ENCODE measurements at places on chromosomes 16 and 17. TPM values are rescaled to one million over a fixed set of nuclear protein-coding genes. Genes with fewer than 3 reads are reported as not detected.

Gene IGSF6
- polyA plus RNA-seq, result not detected

- no peak for DNase-seq
These were observed 8.4 kb downstream of the TSPOAP1 start for GRCh38 chr17:58320163-58320558.

DNA sequence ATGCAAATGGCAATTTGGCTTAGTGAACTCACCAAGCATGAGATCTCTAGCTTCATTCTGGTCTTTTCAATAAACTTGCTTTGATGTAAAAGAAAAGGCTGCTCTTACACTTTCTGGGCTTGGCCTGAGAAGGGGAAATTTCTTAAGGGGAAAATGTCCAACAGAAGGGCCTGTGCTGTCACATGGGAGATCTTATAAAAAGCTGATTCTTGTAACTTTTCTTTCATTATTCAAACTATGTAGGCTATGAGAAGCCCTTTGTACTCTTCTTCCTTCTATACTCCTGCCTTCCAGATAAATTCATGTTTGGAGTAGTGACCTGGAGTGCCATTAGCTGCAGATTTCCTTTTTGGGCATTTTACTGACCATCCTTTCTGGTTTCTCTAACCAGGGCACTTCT is 16.9 kb downstream of the LIMD2 start:
- no peak for DNase-seq

DNA sequence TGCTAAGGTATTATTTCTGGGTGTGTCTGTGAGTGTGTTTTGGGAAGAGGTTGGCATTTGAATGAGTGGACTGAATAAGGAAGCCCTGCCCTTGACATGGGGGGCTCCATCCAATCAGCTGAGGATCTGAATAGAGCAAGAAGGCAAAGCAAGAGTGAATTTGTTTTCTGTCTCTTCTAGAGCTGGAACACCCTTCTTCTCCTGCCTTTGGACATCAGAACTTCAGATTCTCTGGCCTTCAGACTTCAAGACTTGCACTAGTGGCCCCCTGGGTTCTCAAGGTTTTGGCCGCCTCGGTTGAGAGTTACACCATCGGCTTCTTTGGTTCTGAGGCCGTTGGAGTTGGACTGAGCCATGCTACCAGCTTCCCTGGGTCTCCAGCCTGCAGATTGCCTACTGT is 448.6 kb downstream of the SHISA9 start:
- DNase-seq, result no peak

DNA sequence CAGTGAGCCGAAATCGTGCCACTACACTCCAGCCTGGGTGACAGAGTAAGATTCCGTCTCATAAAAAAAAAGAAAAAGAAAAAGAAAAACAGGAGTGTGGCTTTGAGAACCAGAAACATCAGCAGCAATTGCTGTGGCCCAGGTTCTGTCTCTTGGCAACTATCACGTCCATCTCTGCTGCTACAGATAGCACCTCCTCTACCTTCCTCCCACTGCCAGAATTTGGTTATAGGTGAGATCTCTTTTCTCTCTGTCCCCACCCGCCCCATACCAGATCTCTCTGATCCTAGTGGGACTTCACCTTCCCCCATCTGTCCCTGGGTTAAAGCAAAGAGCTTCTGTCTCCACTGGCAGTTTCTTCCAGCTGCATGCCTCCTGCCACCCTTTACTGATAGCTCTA is 3.1 kb downstream of the TLCD2 start:
- DNase-seq, result no peak

- DNase-seq, result no peak
These were observed 309.9 kb upstream of the ASIC2 start for GRCh38 chr17:33602981-33603380.

DNA sequence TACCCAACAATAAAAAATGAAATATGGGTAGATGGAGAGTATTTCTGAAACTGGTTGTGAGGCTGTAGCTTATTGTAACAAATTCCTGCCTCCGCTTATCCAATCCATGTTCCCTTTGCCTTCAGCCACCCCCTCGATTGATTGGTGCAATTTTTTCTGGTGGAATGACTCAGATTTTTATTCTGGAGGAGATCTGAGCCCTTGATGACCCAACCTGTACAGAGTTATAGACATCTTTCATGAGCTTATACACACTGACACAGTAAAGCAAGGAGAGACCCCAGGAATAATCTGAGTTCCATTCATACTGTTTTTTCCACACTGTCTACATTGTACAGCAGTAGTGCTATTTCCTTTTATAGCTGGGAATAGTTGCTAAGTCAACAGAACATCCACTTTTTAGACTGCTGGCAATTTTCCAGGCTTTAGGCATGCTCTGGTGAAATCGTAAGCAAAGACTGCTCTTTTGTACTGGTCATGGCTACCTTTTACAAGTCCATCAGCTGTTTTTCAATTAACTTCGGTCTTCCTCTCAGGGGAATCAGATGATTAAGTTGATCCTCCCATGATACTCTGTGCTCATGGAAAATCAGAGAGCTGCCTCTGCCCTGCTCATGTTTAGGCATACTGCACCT is 30.1 kb downstream of the CCL4 start:
- DNase-seq, result no peak
